Activated CD4-positive, alpha-beta T cell treated with anti-CD3 and anti-CD28 coated beads for 1 hour (primary cell): ENCODE measurements at places on chromosomes 3 and 15.

DNA sequence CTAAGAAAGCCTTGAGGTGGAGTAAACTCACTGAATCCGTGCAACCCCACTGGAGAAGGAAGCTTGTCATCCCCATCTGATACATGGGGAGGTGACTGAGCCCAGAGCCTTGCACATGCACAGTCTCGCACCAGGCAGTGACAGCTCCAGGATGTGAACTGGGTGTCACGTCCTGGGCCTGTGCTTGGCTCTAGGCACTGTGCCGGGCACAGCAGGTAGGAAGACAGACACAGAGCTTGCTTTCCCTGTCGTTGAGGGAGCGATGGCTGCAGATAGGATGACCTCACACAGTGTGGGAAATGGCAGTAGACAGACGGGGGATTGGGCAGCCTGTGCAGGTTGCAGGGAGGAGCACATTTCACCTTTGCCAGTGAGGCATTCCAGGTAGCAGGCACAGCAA is 12.2 kb upstream of the ATP2B2 start:
- DNase-seq, result no peak

GRCh38 chr3:30227571-30228301 is 378.7 kb upstream of the TGFBR2 start:
- no peak for DNase-seq

GRCh38 chr3:192875971-192876565 is 41.6 kb downstream of the MB21D2 start:
- no peak for DNase-seq

DNA sequence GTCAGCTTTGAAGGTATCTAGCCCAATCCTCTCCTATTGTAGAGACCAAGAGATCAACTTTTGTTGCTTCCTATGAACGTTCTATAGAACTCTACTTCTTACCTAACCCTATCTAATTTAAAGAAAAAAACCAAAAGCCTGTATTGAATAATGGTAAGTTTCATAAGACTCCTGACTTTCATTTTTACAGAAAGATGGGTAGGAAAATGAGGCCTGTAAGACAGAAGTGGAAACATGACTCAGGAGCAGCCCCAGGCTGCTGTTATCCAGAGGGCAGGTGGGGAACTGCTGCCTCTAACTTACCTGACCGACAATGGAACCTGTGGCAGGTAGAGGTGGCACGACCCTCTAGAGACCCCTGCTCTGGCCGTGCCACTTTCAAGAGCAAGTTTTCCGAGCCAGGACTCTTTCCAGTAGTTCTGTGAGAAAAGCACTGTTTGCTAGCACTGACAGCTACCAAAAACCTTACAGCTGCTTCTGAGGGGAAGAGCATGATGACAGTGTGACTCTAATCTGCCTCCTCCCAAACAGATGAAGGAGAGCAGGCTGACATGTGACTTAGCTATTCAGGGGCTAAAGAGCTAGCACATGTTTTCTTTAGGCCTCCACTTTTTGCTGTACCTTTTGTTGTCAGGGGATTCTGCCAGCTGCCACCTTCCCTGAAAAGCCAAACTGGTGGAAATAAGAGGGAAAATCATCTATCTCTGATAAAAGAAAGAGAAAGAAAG is 17.5 kb downstream of the POPDC2 start:
- DNase-seq, result no peak

GRCh38 chr3:68706096-68706495 is 226.3 kb downstream of the TAFA4 start:
- DNase-seq, result no peak

DNA sequence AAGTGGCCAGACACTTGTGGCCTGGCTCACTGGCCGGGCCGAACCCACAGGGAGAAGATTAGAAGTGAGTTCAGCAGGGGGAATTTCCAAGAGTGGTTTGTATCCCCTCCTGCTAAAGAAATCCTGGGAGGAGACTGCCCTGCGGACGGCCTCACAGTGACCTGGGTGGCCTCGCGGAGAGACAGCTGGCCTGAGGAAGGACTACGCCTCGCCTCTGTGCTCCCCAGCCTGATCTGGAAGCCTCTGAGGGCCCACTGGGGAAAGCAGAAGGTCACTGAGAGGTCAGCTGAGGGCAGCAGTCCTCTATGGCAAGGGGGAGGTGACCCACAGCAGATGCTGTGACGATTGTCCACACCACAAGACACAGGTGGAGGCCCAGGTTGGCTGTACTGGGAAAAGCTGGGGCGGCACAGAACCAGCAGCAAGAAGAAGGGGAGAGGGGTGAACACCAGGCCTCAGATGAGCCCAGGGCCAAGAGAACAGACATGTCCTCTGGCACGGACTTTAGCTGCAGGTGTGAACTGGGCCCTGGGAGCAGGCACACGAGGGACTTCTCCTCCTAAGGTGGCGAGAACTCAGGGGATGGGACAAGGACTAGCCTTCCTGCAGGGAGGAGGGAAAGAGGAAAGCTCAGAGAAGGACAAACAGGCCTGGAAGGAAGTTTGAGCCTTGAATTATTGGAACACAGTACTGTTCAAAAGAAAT is 37.2 kb upstream of the DLG1 start:
- no peak for DNase-seq

GRCh38 chr3:50617096-50617791 is at the start of gene MAPKAPK3:
TSS of gene MAPKAPK3 (plus strand) at chr3:50617151. CDS start at chr3:50617566, 415 bp downstream.
- no peak for DNase-seq
